ENCODE measurements at places on chromosomes 7 and 10.
A peak's percentile ranks its signal among the peaks of the same experiment; 100 is the strongest.

- no peak for DNase-seq
Measured at GRCh38 chr10:88082391-88082790, 219.0 kb downstream of the PTEN start.

- peak; percentile 53 for DNase-seq
Measured at GRCh38 chr7:94022550-94022949, 18.4 kb upstream of the BET1 start.

GRCh38 chr7:117399820-117400422 lies 27.4 kb downstream of the ASZ1 start:
- DNase-seq = peak; percentile 5

- no peak for DNase-seq
Measured at GRCh38 chr10:131758939-131759301, 141.9 kb upstream of the PPP2R2D start.

DNA sequence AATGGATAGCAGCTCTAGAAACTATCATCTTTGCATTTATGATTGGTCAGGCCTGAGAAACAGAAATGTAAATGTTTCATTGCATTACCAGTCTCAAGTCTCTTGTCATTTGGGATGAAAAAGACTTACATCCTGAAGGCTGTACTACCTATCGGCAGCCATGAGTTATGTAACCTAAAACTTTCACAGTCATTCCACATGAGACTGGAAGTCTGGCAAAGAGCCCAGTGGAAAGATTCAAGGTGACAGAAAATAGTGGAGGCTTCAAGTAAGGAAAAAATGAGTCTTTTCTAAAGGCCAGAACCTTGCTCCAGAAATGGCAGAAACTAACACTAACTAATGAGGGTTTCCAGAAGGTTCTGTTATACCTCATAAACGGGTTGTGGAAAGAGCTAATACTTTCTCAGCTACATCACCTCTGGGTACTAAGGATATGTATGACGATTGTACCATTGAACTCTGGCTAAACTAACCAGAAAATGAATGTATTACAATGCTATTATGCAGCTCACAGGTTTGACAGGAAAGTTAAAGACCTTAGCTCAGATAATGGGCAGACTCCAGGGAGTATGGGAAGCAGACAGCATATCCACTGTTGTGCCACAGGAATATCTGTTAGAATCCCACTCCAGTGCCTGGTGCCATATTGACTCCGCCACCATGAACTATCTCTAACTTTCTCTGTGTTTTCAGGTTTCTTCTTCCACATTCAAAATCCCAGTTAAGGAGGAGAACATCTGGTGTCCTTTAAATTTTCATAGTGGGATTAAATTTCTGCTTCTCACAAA lies 41.7 kb upstream of the DYNC1I1 start:
- no peak for DNase-seq

DNA sequence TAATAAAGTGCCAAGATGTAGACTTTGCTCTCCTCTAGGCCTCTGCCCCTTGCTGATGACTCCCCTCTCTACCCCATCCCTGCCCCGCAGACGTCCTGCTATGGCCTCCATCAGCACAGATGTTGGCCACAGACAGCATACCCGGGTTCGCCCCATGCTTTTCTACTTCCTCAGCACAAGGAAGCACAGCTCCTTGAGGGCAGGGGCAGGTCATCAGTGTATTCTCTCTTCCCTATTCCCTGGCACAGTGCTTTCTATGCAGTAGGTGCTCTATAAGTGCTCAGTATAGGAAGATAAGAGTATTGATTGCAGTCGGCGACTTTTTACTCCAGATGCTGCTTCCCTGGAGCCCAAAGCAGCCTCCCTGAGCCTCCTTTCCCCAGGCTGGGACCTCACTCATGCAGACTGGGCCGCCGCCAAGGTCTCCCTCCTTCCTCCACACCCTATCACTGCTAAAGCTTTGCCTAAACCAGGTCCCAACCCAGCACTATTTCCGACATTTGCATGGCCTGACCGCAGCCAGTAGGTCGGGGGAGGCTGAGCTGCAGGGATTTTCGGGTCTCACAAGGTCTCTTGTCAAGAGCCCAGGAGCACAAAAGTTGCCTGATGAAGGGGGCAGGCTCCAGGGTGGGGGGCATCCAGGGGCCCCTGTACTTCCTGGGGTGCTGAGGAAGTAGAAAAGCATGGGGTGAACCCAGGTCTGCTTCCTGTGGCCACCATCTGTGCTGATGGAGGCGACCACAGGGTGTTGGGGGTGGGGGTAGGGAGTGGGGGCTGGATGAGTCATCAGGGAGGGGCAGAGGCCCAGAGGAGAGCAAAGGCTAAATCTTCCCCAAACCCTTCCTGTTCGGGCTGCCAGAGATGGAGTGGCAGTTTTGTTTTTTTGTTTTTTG lies 8.0 kb downstream of the CALHM3 start:
- no peak for DNase-seq

DNA sequence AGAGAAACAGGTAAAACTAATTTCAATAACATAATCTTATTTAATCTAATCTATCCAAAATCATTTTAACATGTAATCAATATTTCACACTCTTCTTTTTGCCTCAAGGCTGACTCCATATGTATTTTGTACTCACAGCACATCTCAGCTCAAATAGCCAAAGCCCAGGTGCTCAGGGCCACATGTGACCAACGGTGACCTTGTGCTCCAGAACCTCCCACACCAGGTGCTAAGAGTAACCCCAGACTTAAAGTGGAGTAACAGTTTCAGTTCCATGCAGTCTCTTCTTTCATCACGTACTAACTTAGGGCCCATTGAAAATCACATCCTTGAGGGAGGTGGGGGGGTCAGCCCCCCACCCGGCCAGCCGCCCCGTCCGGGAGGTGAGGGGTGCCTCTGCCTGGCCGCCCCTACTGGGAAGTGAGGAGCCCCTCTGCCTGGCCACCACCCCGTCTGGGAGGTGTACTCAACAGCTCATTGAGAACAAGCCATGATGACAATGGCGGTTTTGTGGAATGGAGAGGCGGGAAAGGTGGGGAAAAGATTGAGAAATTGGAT lies 47.3 kb downstream of the NCAPG2 start:
- no peak for DNase-seq

GRCh38 chr10:88244781-88245625 lies 338.1 kb downstream of the RNLS start:
- DNase-seq = no peak

DNA sequence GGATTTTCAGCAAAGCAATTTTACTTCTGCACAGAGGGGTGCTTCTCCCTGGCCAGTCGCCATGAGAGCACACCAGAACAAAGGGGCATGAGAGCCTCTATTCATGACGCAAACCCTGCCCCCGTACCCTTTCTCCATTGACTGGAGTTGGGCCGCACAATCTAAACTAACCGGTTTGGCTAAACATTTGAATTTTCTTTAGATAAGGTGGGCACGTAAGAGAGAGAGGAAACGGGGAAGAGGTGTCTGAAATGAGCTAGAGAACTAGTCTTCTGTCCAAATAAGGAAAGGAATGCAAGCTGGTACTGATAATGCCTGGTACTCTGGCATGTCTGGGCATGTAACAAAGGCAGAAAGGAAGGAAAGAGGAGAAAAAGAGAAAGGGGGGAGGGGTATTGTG lies 13.2 kb upstream of the SCIN start:
- no peak for DNase-seq

DNA sequence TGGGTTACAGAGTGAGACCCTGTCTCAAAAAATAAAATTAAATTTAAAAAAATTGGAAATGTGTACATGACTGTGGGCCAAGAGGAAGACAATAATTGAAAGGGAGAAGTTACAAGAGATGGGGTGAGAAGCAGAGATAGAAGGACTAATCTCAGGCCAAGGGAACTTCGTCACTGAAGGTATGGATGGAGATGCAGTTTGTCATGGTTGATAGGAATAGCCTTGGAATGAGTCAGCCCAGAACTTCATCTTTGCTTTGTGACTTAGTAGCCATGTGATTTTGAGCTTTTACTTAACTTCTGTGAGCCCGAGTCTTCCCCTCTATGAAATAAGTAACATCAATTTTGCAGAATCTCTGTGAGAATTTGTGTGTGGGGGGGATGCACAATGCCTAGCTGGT lies 6.5 kb upstream of the PODXL start:
- DNase-seq = peak; percentile 64

DNA sequence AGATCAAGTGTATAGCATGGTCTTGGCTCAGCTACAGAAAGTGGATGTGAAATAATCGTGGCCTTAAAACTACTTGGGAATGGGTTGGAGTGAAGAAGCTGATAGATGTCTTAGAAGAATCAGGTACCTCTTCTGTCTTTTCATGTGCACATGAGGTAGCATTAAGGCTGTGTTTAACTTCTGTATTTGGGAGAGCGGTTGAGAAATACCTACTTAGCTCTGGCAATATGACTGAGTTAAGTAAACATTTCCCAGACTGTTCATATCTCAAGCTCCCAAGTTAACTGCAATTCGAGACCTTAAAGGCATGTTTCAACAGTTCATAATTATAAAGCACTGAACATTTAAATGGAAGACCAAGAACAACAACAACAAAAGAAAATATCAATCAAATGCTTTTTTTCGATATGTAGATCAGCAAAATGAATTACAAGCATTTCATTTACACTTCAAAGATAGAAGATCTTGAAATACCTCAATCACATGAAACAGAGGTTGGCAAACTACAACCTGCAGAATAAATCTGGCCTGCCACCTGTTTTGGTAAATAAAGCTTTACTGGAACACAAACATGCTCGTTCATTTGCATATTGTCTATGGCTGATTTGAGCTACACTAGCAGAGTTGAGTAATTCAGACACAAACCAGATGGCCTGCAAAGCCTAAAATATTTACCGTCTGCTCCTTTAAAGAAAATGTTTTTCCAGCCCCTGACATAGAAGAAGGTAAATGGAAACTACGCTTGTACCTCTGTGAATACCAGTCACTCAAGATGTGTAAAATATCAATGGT lies 337.1 kb upstream of the GLI3 start:
- DNase-seq = peak; percentile 4

DNA sequence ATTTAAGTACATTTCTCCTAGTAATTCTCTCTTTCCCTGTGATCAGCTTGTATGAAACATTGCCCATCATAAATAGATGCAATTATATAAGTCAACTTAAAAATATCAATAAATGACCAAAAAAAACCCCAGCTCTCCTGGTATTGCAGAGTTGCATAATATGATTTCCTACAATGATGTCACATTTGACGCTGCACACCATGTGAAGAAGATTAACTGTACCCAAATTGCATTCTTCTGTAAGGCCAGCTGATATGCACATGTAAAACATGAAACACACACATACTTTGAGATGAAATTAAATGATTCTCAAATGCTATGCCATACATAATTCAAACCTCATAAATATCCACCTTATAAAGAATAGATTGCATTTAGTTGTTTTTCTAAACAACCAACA lies 115.5 kb downstream of the AGMO start:
- no peak for DNase-seq

- DNase-seq = peak; percentile 64
Measured at GRCh38 chr7:78083476-78084120, 285.0 kb downstream of the PHTF2 start.

DNA sequence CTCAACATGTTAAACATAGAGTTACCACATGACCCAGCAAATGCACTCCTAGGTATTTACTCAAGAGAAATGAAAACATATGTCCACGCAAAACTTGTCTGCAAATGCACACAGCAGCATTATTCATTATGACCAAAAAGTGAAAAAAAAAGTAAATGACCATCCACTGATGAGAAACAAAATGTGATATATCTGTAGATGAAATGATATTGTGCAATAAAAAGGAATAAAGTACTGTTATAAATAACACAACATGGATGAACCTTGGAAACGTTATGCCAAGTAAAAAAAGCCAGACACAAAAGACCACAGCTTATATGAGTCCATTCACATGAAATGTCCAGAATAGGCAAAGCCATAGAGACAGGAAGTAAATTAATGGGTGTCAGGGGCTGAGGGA lies 61.4 kb upstream of the SKAP2 start:
- DNase-seq = no peak

DNA sequence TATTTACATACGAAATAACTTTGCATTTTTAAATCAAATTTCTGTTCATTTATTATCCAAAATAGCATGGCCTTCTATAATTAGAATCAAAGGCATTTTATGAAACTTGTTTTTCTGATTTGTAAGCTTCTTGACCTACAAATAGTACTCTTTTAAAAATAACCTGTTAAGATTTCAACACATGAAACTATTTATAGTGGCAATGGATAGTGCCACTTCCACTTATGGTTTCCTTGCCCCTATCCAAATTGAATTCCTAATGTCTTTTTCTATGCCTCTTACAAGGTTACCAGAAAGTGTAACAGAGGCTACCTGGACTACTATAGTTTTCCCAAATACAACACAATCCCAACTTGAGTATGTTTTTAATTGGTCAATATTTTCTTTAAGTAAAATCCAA lies 263.5 kb downstream of the SEMA3D start:
- DNase-seq = no peak

Measured in IMR-90 (cell line).